NAMALWA (cell line): ENCODE measurements at places on chromosomes 4 and X.

DNA sequence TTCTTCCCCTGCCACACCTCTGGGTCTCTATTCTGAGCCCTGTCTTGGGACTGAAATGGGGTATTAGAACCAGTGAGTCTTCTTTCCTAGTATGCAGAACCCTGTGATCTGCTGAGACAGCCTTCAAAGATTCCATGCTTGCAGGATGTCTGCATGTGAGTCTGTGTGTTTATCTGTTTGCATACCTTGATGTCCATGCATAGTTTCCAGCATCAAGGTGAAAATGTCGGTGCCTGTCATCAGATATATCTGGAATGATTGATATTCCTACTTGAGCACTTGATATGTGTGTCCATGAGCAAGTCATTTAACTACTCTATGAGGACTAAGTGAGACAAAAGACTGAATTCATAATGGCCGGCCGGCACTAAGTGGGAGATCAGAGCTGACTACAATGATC lies 117.0 kb upstream of the HS3ST1 start:
- DNase-seq: no peak

DNA sequence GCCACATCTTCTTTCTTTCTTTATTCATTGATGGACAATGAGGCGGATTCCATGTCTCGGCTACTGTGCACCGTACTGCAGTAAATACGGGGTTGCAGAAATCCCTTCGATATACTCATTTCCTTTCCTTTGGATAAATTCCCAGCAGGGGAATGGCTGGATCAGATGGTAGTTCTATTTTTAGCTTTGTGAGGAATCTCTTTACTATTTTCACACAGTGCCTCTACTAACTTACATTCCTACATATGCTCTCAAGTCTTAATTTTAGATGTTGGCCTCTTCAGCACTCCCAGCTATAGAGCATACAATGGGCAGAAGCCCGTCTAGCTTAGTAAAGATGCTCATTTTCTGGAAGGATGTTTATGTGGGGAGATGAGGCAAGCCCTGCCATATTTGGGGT lies 317.4 kb downstream of the ASMT start:
- no peak for DNase-seq

- DNase-seq: no peak
These were observed 35.3 kb upstream of the SPRY1 start for GRCh38 chr4:123361195-123361861.

- DNase-seq: no peak
These were observed 23.3 kb downstream of the CAMK2D start for GRCh38 chr4:113738251-113738650.

GRCh38 chr4:15963001-15963451 lies at the start of gene FGFBP2:
Gene FGFBP2, minus strand, starts transcription at chr4:15963175. Its CDS starts 46 bp downstream, at chr4:15963129.
- DNase-seq: peak; percentile 62
